HT1080 (cell line): ENCODE measurements at places on chromosomes 12 and 14. TPM values are rescaled to one million over a fixed set of nuclear protein-coding genes. Genes with fewer than 3 reads are reported as not detected.

The CD69 gene
- total RNA-seq, result 0.16 TPM in 1 of 2 replicates, not detected in the other

The TSPAN31 gene
- total RNA-seq, result 21.6 and 28.9 TPM in 2 replicates

The ARG2 gene
- total RNA-seq, result 20.6 and 22.8 TPM in 2 replicates

The CLEC9A gene
- not detected in 2 replicates for total RNA-seq

The TAS2R8 gene
- total RNA-seq, result not detected in 2 replicates

The SLC41A2 gene
- total RNA-seq, result 4.5 and 10.2 TPM in 2 replicates

The UNC79 gene
- not detected in 2 replicates for total RNA-seq

The KLRB1 gene
- total RNA-seq, result not detected in 2 replicates

The TIMELESS gene
- 17.5 and 21.3 TPM in 2 replicates for total RNA-seq

The CYP46A1 gene
- not detected in 2 replicates for total RNA-seq

The RIN3 gene
- 3.0 and 6.6 TPM in 2 replicates for total RNA-seq

The NUP37 gene
- total RNA-seq, result 80.9 and 92.3 TPM in 2 replicates

The KCNJ8 gene
- total RNA-seq, result 1.6 and 2.0 TPM in 2 replicates

The DAO gene
- not detected in 2 replicates for total RNA-seq

The PPP1R36 gene
- total RNA-seq, result 0.11 TPM in 1 of 2 replicates, not detected in the other

The DPY19L2 gene
- 1.7 and 2.4 TPM in 2 replicates for total RNA-seq

The TMPRSS12 gene
- not detected in 2 replicates for total RNA-seq

The CCDC196 gene
- total RNA-seq, result not detected in 2 replicates

The TAC3 gene
- total RNA-seq, result not detected in 2 replicates

The TSFM gene
- total RNA-seq, result 55.0 and 57.6 TPM in 2 replicates

The ADAM20 gene
- 0.03 and 0.13 TPM in 2 replicates for total RNA-seq

The FAM186B gene
- total RNA-seq, result 0.17 and 0.64 TPM in 2 replicates

The RIPK3 gene
- total RNA-seq, result 0.08 TPM in 1 of 2 replicates, not detected in the other

The SUPT16H gene
- total RNA-seq, result 112 and 124 TPM in 2 replicates

The IFNG-AS1 gene
- total RNA-seq, result not detected in 2 replicates

The KRT79 gene
- 0.45 and 1.0 TPM in 2 replicates for total RNA-seq

The PLEKHG7 gene
- total RNA-seq, result not detected in 2 replicates

The HOXC4 gene
- total RNA-seq, result 1.8 and 1.9 TPM in 2 replicates

The ASCL1 gene
- not detected in 2 replicates for total RNA-seq

The MMP17 gene
- total RNA-seq, result 15.6 and 32.3 TPM in 2 replicates

The TMTC1 gene
- 0.11 and 0.87 TPM in 2 replicates for total RNA-seq

The ANO4 gene
- 0.26 TPM in 1 of 2 replicates, not detected in the other for total RNA-seq

The SLC24A4 gene
- total RNA-seq, result 0.03 TPM in 1 of 2 replicates, not detected in the other

The CMA1 gene
- total RNA-seq, result not detected in 2 replicates

The PTPRO gene
- 0.07 TPM in 1 of 2 replicates, not detected in the other for total RNA-seq

The PPP2R5C gene
- total RNA-seq, result 89.3 and 93.2 TPM in 2 replicates

The PCNX4 gene
- total RNA-seq, result 62.1 and 67.3 TPM in 2 replicates

The KRT6A gene
- not detected in 2 replicates for total RNA-seq

The FSCB gene
- total RNA-seq, result not detected in 2 replicates

The ZFYVE26 gene
- total RNA-seq, result 7.2 and 13.4 TPM in 2 replicates

The WIF1 gene
- total RNA-seq, result not detected in 2 replicates
